ENCODE measurements at places on chromosomes 6 and 20. TPM values are rescaled to one million over a fixed set of nuclear protein-coding genes. Genes with fewer than 3 reads are reported as not detected.

DNA sequence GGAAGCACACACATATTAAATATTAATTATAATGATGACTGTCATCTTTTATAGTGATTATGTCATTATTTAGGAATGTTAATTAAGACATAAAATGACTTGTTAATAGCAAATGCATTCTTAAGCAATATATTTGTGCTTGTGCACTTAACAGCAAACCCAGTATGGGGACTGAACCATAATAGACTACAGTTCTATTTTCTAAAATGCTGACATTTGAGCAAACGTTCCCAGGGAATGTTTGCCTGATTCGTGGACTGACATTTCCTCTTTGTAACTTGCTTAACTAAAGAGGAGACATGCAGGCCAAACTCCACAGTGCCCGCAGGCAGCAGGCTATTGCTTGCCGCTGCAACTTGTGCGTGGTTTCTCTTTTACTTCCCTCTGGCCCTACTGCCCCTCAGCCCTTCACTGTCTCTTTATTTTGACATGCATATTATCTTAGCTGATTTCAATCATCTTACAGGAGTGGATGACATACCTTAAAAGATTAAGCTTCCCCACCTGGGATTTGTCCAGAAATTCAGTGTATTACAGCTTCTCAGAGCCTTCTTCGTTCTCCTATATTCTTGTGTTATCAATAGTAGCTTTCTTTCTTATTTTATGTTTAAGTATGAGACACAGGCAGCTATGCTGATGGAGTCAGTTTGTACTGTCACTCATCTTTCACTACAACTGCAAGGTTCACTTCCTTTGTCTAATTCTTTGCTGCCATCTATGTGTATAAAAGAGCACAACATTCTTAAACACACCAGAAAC is 141.5 kb downstream of the GMDS start:
- peak; percentile 69 for DNase-seq

- DNase-seq, result no peak
Observed at GRCh38 chr6:96001891-96002575, 13.7 kb upstream of the FUT9 start.

- no peak for DNase-seq
Observed at GRCh38 chr6:89917216-89917615, 22.9 kb downstream of the GJA10 start.

- DNase-seq, result peak; percentile 6
Observed at GRCh38 chr6:55897346-55897745, 22.0 kb upstream of the BMP5 start.

Gene DEFB132
- not detected for total RNA-seq
